Activated T-helper 1 cell treated with anti-CD3 and anti-CD28 coated beads, Interleukin-12 subunit alpha, Interleukin-12 subunit beta, Interleukin-2, Interleukin-4 antibody, amounts not matched to agents 30 ng/mL and 10 ng/mL and 1 ng/mL, durations not matched to agents 14 hours and 24 hours and 36 hours (primary cell): ENCODE measurements at places on chromosomes 11 and 22.
A peak's percentile ranks its signal among the peaks of the same experiment; 100 is the strongest.

DNA sequence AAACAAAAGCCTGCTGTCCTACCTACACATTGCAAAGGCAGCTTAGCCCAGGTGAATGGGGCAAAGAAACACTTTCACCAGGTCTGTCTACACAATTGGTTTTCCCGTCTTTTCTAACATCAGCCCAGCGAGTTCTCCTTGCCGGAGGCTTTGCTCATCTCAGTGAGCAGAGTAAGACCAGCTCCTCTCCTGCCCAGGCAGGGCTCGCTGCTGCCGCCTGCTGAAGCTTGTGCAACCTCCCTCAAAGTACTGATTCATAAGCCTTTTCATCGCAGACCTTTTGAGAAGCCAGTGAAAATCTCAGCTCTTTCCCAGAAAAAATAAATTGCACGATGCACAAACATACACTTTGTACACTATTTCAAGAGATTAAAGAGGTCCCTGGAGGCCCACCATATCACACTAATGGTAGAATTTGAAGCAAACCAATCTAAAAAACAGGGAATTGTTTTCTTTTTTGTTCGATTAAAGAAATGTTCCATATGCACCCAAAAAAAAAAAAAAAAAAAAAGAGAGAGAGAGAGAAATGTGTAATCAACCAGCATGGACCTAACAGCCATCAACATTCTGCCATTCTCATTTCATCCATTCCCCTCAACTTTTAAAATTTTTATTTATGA, 328.1 kb upstream of the MPPED2 start:
- DNase-seq = no peak

DNA sequence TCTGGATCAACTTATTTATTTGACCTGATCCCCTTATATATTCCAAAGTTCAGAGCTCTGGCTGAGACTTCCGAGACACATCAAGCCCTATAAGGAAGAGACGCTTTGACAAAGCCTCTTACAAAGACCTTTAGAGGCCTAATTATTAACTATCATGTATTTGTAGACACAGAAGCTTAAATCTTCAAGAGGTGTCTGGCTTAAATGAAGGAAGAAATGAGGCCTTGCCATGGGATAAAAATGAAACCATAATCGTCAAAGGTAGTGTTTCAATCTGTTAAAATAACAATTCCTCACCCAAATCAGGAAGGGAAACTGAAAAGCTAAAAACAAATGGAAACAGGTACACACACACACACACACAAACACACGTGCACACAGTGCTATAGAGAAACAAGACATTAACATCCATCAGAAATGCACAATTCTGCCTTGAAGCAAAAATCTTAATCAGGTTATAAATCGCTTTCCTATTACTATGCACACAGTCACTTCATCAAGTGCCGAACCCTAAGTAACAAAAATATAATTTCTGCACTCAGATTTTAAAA, 50.2 kb downstream of the PITPNB start:
- no peak for DNase-seq

GRCh38 chr22:22398530-22399327, 109.8 kb downstream of the ZNF280B start:
- DNase-seq = no peak

DNA sequence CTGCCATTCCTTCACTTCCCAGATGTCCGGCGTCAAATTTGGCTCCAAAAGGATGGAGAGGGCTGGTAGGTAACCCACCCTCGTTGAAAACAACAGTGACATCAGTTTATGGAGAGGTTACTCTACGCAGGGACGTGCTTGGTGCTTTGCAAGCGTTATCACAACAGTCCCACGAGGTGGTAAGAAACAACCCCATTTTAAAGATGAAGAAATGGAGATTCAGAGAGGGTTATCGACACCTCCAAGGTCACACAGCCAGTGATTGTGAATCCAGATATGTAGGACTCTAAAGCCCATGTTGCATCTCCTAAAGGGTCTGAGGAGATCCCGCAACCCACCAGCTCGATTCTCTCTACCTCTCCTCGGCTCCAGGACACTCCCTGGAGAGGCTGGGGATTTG, 773 bp downstream of the MIAT start:
- no peak for DNase-seq

GRCh38 chr11:134155946-134156865, 67.6 kb downstream of the NCAPD3 start:
- no peak for DNase-seq

DNA sequence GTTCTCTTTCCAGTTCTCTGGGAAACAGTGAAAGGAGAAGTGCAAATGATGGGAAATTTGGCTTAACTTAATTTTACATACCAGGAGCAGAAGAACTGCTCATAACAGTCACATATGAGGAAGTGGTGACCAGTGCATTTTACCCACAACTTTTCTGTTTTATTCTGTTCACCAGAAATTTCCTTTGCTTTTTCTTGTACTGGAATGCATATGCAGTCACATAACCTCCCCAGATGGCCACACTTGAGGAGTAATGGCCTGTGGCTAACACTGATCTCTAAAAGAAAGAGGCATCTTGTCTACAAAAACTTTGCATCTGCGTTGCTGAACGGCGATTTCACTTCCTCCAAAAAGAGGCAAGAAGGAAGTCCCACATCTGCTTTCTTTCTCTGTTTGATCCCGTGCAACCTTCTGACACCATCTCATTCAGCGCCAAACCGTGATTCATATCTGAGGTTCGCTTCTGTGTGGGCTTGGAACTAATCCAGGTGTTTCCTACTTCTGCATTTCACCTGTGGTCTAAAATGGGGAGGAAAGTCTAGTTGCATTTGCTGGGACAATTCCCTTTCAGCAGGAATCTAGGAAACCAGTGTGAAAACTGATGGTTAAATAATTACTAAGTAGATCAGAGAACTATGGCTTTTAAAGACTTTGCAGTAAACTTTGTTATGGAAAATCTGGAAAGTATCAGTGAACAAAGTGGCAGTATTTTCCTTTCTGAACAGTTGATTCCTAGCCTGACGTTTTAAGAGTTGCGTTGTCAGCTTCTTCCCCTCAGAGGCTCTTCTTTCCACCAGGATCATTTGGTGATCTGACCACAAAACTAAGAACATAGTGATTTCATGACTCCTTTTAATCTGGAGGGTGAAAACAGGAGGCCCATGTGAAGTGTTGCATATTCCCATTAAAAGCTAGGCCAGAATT, 4.2 kb upstream of the MPEG1 start:
- no peak for DNase-seq

DNA sequence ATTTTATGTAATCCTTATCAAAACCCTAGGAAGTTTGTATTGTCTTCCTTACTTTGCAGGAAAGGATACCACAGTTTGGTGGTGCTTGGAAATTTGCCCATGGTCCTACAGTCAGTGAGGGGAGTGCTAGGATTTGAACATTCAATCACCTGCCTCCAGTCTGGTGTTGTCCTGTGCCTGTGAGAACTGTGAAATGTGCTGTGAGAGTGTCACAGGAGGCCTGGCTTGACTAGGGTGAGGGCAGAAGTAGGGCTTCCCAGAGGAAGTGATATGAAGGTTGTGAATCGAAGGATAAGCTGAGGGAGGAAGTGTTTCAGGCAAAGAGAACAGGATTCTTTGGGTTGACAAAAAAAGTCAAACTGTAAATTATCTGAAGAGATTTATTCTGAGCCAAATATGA, 424.4 kb downstream of the TMEM135 start:
- DNase-seq = no peak

- peak; percentile 89 for DNase-seq
These were observed at the start of gene ZFP91 for GRCh38 chr11:58578635-58579191. Gene ZFP91, plus strand, starts transcription at chr11:58579063. Its CDS starts 219 bp downstream, at chr11:58579282.

GRCh38 chr11:78033040-78033439, 10.0 kb upstream of the KCTD14 start:
- DNase-seq = no peak

- peak; percentile 86 for DNase-seq
These were observed at the start of gene TNKS1BP1 for GRCh38 chr11:57324886-57325734. Gene TNKS1BP1, minus strand, starts transcription at chr11:57324952. Its CDS starts 3,067 bp downstream, at chr11:57321885.

DNA sequence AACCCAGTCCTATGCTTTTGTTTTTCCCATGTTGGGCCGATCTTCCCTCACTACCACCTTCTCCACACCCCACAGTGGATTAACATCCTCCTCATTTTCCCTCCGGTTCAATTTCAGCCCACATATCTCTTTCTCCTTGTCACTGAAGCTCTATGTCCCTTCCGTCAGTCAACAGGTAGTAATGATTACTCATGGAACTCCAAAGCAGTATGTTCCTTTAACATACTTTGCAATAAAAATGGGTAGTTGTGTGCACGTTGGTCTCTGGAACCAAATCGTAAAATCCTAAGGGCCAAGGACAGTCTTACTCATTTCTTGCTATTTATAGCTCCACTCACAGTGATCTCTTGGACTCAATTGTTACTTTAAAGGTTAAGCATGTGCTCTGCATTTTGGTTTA, 20.2 kb downstream of the AMOTL1 start:
- no peak for DNase-seq

GRCh38 chr22:32411829-32412592, at the start of gene RTCB:
Gene RTCB, minus strand, starts transcription at chr22:32412247. Its CDS starts 91 bp downstream, at chr22:32412156.
- peak; percentile 91 for DNase-seq

GRCh38 chr11:28343304-28344233, 235.4 kb downstream of the METTL15 start:
- DNase-seq = no peak

- DNase-seq = no peak
These were observed 72.1 kb upstream of the KCNQ1OT1 start for GRCh38 chr11:2771758-2772466.

- DNase-seq = peak; percentile 80
These were observed 12.9 kb upstream of the SYTL2 start for GRCh38 chr11:85823816-85824215.

- no peak for DNase-seq
These were observed 9.5 kb downstream of the GRK2 start for GRCh38 chr11:67275606-67276409.

DNA sequence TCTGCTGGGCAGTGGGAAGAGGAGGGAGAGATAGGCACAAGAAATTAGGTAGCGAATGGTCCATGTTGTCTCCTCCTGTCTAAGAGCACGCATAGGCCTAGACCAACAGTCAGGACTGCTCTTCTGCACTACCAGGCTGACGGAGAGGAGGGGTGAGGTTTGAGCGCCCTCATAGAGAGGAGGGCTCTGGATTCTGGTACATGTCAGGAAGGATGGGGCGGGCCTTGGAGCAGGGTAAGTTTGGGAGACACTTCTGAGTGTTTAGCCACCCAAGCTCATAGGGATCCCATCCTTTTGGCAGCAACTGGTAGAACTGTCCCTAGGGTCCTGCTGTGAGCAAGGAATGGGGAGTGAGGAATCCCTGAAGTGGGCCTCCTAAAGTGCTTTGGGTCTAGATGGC, 60.4 kb downstream of the KCNC1 start:
- DNase-seq = no peak

DNA sequence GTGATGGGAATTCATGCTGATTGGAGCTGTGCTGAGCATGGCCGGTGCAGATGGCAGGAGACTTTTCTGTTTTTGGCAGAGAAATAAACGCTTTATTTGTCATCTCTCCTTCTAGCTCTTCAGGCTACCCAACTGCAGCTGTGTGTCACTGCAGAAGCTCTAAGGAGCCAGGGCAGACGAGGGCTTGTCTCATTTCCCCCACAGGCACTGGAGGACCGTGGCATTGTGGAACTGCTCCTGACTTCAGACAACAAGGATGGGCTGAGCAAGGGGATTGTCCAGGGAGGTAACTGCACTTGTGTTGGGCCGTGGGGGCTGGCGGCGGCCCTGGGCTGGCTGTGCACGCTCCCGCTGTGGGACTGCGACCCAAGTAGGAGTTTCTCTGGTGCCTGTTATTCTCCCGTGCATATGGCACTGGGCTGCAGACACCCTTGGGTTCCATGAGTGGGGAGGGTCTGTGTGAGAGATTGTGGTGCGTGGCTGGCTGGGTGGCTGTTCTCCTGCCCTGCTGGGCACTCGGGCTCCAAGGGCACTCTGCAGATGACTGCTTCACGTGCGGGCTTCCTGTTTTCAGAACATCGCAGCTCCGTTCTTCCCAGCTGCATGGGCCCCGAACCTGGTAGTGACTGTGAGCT, 27.2 kb downstream of the GLB1L2 start:
- DNase-seq = no peak

DNA sequence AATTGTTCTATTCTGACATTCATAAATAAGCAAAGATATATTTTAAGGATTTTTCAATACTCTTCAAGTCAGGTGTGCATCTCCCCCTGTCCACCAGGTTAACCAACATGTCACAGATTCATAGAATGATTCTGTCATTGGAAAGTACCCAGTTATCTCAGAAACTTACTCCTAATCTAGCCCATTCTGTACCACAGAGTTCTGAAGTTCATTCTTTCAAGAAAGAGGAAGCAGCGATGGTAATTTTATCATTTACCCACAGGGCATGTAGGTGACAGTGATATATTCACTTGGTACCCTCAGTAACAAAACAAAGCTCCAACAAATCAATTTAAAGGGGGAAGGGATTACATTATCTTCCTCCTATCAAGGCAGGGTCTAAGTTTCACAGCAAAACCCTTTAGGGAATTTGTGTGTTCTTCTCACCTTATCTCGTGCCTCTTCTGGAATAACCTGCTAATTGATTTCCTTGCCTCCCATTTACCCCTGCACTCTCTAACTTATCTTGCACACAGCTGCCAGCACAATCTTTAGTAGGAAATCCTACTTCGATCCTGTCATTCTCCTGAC, 19.0 kb upstream of the MPPED2 start:
- no peak for DNase-seq

DNA sequence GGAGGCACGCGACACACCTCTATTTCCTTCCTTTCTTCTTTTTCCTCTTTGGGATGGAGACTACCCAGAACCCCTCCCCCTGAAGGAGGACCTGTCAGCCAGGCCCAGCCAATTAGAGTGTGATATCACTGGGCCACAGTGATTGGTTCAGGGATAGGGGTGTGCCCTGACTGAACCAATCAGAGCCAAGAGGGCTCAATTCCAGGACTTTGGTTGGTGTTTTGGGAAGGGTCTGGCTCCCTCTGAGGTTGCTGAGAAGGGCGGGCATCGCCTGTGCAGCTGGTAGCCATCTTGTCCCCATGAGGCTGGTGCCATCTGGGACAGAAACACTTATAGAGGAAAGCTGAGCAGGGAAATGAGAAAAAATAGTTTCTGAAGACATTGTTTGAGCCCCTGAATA, 71.4 kb downstream of the CHST1 start:
- no peak for DNase-seq

GRCh38 chr11:73914284-73914683, 36.5 kb upstream of the DNAJB13 start:
- DNase-seq = no peak

GRCh38 chr22:41223535-41223934, 17.2 kb downstream of the CHADL start:
- DNase-seq = no peak

DNA sequence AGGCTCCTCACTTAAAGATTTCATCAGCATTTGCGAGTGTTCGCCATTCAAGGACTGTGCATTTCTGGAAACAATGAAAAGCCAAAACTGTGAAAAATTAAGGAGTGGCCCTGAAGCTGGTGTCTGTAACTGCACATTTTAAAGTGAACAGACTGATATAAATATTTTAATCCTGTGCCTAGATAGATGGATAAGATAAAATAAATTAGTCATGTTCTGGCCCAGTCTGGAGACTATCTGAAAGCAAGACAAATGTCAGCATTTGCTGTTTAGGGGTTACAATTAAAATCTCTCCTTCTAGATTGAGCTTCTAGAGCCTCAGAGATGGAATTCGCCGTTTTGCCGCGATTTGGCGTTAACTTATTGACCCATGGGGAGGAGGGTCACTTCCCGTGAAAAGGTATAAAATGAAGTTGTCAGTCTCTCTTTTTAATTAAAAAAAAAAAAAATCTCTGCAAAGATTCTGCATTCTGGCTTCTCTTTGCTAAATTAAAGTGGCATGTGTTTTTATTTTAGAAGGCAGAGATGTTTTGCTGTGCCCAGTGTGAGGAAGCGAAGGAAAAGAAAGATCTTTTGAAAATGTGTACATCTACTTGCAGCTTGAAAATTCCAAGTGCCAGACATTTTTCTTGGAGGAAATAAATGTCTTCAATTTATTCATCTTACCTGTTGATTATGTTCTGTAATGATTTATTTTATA, 79.7 kb upstream of the WNT7B start:
- DNase-seq = no peak
